ENCODE measurements at places on chromosomes 16 and 17. TPM values are rescaled to one million over a fixed set of nuclear protein-coding genes. Genes with fewer than 3 reads are reported as not detected.

The CCDC47 gene
- total RNA-seq = 74.2 TPM

DNA sequence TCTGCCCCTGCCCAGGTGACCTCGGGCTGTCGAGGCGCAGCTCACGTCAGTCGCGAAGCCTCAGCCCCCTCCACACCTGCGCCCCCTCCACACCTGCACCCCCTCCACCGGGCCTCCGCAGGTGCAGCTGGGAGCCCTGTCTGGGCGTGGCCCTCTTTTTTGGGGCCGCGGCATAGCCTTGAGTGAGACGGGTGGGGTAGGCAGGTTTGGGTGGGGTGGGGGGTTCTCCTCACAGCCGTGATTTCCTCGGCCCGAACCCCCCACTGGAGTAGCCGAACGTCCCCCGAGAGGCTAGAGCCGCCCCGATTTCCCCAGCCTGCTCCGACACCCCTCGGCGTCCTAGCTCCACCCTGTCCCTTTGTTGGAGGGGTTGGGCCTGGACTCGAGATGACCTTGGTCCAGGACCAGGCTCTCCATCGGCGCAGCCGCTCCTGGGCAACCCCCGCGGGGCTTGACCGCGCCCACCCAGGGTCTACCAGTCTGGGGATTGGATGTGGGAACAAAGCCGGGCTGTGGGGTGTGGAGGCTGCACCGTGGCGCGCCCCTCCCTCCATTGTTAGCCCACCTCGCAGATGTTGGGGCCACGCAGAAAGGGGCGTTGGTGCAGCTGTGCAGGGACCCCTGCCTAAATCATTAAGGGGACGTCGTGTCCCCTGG lies 626 bp downstream of the TUBB3 start:
- DNase-seq = peak; percentile 50

- no peak for DNase-seq
These were observed 6.7 kb upstream of the ALDH3A2 start for GRCh38 chr17:19641687-19642372.

DNA sequence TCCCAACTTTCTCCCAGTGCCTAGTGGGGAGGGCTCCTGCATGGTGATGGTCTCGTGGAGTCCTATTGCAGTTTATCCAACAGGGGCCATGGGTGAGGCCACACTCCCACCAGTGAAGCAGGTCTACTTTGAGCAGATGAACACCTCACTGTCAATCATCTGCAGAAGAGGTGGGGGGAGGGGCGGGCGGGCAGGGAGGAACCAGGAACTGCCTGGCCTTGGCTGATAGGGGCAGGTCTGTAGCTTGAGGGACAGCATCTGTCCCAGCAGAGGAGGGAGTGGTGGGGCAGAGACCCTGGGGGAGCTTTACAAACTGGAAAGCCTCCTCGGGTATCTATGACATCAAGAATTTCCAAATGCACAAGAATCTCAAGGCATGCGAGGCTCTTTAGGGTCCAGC lies 58.7 kb upstream of the ZNF423 start:
- no peak for DNase-seq

The BAHCC1 gene
- total RNA-seq = 5.2 TPM

DNA sequence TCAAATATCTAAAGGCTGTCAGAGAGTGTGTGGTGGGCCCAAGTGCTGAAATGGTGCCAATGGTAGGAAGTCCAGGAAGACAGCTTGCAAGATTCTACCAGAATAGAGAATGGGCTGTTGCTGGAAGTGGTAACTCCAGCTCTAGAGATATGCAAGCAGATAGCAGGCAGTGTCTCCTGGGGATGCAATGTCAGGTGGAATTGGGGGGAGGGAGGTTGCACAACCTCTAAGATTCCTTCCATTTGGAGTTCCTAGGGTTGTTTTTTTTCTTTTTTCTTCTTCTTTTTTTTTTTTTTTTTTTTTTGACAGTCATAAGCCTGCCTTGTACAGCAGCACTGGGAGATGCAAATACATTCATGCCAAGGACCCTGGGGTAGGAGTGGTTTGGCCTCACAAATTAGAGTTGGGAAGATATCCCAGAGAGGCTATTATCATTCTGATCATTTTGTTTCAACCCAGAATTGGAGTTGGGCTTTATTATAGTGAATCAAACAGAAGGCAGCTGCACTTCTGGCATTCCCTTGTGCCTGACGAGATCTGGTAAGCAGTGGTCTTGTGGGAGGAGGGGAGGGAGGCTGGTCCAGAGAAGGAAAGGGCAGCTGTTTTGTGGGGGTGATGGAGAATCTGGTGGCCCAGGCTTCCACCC lies 51.1 kb downstream of the SLC6A2 start:
- no peak for DNase-seq

GRCh38 chr16:88736088-88736487 lies 29.8 kb downstream of the CTU2 start:
- no peak for DNase-seq

DNA sequence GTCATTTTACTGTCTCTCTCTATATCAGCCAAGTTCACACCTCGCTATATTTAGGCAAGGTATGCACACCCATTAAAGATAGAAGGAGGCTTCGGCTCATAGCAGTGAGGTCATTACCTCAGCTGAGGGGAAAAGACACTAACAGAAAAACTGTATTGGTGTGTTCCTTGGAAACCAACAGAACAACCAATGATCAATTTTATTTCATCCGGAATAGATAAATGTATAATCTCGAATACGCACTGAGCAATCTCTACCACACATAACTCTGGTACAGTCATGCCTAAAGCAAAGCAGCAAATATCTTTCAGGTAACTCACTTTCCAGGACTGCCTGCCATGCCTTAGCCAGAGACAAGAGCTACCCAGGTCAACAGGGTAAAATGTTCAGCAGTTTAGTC lies 109.9 kb upstream of the CORO6 start:
- no peak for DNase-seq

DNA sequence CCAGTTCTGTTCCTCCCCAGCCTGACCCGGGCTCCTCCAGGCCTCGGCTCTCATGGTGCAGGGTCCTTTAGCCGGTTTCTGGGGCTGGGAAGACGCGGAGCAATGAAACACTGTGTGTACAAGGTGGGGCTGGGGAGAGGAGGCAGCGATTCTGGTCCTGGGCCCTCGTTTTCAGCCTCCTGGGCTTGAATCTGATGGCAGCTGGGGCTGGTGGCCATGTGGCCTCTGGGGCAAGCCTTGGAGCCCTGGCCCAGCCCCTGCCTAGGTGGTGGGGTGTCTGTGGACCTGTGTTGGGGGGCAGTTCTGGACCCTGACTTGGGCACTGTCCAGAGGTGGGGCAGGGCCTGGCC lies 4.1 kb downstream of the FOXJ1 start:
- DNase-seq = no peak

- no peak for DNase-seq
These were observed 19.8 kb upstream of the KCNH6 start for GRCh38 chr17:63503341-63503705.

The HNF1B gene
- total RNA-seq = not detected

The NGFR gene
- total RNA-seq = 0.43 TPM
